ENCODE measurements at places on chromosomes 7 and 10.

DNA sequence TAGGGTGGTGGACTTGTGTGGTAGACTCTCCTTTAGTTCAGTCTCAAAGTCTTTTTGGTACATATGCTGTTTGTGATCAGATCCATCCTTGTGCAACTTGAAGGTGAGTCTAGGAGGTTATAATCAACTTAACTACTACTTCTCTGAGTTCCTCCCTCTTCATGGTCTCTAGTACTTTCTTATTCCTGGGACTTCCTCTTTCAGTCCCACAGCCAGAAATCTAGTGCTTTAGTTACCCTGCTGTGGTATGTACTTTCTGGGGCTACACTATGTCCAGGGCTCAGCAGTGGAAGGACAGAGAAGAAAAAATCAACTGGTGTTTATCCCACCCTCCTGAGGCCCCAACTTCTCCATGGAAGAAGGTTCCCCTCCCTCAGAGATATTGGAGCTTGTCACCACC, 19.4 kb upstream of the ATAD1 start:
- no peak for DNase-seq

DNA sequence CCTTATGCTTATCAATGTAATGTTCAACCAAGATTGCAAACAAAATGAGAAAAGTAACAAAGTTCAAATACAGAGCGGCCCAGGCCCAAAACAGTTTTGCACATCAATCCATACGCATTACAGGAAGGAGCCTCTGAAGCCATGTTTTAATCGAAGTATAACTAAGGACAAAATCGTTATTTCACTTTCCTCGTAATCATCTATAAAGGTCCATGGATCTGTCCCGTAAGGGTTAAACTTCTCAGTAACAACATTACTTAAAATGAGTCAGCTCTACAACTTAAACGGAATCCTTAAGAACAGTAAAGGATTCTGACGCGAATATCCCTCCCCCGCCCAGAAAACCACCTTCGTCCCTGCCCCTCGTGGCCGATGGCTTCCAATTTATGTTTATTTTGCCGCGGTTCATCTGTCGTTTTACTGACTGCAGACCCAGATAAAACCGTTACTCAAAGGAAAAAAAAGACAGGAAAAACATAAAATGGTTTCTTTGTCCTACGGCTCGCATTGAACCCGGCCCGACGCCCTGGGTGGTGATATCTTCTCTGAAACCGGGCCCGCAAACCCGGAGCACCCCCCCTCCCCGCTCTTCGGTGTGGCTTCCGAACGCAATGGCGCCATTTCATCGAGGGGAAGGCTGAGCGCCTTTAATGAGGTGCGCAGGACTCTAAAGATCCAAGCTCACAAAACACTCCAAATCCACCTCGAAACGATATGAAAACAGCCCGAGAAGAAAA, 1.1 kb downstream of the HNRNPA2B1 start:
- DNase-seq, result peak; percentile 45

DNA sequence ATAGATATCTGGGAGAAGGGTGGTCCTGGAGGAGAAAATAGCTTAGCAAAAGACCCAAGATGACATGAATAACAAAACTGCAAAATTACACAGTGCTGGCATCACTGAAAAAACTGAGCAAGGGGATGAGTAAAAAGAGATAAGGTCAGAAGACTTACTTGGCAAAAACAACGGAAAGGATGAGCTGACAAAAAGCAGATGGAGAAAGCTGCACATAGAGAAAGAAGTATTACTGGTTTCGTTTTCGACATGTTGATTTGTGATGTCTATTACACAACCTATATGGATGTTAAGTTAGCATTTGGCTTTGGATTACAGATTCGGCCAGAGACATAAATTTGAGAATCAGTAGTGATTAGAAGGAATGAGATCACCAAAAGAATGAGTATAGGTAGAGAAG, 132.1 kb downstream of the MACC1 start:
- DNase-seq, result peak; percentile 18

GRCh38 chr10:28130267-28130666, 131.4 kb upstream of the ODAD2 start:
- peak; percentile 46 for DNase-seq

GRCh38 chr7:104482362-104483037, 154.1 kb downstream of the LHFPL3 start:
- no peak for DNase-seq

- DNase-seq, result no peak
Measured at GRCh38 chr10:78071140-78071856, 37.6 kb downstream of the RPS24 start.

DNA sequence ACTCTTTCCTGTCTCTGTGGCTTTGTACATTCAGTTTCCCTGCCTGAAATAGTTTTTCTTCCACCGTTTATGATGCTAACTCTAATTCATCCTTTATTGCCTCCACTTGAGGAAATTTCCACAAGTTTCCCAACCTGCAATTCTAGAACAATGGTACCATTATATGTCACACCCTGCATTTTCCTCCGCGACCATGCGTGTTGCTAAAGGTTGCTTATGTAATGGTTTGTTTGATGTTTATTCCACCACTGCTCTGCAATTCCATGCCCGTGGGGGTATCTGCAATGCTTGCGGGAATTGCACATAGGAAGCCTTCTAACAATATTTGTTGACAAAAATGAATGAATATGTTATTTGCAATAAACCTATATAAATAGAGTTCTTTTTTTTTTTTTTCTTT, 69.5 kb upstream of the ST8SIA6 start:
- no peak for DNase-seq

DNA sequence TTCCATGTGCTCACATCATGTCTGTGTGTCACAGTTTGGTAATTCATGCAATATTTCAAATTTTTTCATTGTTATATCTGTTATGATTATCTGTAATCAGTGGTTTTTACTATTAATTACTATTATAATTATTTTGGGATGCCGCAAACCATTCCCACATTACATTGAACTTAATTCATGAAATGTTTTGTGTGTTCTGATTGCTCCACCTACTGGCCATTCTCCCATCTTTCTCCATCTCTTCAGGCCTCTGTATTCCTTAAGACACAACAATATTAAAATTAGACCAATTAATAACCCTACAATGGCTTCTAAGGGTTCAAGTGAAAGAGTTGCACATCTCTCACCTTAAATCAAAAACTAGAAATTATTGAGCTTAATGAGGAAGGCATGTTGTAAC, 398.5 kb downstream of the PCDH15 start:
- DNase-seq, result peak; percentile 29

DNA sequence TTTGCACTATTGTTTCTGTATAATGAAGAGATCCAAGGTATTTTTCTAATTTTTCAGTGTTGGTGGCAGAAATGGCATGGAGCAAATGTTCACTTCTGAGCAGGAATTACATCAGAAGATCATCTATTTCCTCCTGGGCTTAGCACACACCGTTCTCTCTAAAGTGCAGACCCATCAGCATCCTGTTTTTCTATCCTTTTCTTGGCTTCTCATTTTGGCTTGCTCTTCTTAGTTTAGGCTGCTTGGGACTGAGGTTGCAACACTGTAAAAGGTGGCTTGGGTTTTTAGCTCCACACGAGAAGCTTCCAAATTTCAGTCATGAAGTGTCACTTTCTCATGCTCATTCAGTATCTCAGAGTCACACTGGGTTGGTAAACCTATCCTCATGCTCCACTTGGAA, 79.9 kb upstream of the SMIM30 start:
- peak; percentile 14 for DNase-seq

GRCh38 chr7:154644366-154644765, 358.6 kb downstream of the PAXIP1 start:
- no peak for DNase-seq

DNA sequence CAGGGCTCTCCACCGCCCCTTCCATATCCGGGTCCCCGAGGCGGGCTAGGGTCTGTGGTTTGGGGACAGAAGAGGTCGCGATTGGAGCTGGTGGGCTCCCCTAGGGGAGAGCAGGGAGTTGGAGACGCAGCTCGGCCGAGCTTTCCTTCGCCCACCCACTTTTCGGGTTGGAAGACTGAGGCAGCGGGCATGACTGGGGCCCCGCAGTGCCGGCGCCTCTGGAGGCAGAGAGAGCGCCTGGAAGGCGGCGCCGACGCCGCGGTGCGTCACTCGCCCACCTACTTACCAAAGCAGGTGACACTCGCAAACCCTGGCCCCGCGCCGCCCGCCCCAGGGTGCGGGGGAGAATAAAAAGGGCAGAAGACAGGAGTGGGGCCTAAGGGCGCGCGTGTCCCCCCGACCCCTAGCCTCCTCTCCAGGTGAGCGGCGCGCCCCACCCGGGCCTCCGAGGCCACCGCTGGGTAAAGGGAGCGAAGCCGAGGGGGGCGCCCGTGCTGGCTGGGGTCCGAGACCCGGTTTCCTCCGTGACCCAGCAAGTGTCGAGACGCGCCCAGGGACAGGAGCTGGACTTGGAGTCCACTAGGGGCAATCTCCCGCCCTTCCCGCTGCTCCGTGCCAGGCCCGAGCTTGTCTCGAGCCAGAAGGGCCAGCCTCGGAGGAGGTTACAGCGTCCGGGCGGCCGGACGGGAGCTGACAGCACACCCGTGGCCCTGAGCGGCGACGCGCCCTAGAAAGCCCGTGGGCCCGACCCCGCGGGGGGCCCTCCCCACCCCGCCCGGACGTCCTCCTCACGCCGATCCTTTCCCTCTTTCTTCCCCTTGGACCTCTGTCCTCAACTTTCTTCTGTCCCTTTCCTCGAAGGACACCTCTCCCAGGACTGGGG, 34.4 kb upstream of the GRID1 start:
- peak; percentile 34 for DNase-seq

All from fibroblast of pulmonary artery (primary cell).